Activated T-helper 1 cell treated with anti-CD3 and anti-CD28 coated beads, Interleukin-2, amount 50 U/mL, for 16 hours (primary cell): ENCODE measurements at places on chromosomes 5 and 9.
A peak's percentile ranks its signal among the peaks of the same experiment; 100 is the strongest.

DNA sequence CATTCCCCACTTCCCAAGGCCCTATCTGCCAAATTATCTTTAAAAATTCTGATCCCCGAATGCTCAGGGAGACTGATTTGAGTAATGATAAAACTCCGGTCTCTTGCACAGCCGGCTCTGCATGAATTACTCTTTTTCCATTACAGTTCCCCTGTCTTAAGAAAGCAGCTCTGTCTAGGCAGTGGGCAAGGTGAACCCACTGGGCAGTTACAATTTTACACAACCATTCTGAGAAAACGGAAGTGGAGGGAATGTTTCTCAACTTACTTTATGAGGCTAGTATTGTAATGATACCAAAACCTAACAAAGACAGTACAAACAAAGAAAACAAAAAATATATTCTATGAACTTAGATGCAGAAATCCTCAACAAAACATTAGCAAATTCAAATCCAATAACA lies 100.0 kb downstream of the MCTP1 start:
- DNase-seq, result no peak

GRCh38 chr5:65854925-65855324 lies 71.5 kb upstream of the ERBIN start:
- DNase-seq, result no peak

GRCh38 chr9:10026443-10026984 lies 586.3 kb downstream of the PTPRD start:
- no peak for DNase-seq

DNA sequence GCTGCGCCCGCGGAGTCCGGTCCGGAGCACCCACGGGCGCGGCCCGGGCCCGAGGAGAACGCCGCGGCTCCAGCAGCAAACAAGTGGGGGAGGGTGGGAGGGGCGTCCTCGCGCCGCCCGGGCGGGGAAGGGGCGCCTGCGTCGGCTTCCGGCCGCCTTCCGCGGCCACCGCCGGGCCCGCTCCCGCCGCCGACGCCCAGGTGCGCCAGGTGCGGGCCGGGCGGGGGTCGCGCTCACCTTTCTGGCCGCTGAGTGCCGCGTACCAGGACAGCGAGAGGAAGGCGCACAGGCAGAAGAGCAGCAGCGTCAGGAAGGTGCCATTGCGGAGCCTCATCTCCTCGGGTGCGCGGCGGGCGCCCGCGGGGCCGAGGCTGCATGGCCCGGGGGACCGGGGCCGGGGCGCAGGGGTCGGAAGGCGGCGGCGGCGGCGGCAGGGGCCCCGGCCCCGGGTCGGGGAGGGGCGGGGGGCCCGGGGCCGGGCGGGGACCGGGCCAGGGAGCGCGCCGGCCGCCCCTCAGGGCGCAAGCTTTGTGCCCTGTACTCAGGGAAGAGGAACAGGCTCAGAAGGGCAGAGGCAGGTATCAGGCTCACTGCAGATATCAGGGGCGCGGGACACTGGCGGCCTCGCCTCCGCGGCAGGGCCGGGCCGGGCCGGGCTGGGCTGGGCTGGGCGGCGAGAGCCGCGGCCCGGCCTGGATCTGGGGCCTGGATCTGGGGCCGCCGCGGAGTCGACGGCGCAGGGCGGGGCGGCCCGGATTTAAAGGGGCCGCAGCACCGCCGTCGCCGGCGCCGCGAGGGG lies at the start of gene MGAT4B:
TSS of gene MGAT4B (minus strand) at position 617 of the 799 bp plus-strand sequence. CDS start at position 334, 283 bp downstream.
- DNase-seq, result peak; percentile 37

- DNase-seq, result no peak
Observed at GRCh38 chr5:148633067-148633377, 21.3 kb downstream of the HTR4 start.

DNA sequence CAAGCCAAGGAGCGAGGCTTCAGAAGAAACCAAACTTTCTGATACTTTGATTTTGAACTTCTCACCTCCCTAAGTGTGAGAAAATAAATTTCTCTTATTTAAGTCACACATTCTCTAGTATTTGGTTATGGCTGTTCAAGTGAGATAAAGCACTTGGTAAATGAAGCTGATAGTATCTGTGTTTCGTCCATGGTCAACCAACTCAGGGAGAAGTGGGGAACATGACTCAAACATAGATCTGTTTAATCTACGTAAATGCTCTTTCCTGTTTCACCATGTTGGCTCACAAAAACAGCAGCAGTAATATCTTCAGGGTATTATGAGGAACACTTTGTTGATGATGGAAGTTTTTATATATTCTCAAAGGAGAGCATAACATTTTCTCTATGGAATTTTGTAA lies 2167.2 kb upstream of the C9orf72 start:
- DNase-seq, result no peak

DNA sequence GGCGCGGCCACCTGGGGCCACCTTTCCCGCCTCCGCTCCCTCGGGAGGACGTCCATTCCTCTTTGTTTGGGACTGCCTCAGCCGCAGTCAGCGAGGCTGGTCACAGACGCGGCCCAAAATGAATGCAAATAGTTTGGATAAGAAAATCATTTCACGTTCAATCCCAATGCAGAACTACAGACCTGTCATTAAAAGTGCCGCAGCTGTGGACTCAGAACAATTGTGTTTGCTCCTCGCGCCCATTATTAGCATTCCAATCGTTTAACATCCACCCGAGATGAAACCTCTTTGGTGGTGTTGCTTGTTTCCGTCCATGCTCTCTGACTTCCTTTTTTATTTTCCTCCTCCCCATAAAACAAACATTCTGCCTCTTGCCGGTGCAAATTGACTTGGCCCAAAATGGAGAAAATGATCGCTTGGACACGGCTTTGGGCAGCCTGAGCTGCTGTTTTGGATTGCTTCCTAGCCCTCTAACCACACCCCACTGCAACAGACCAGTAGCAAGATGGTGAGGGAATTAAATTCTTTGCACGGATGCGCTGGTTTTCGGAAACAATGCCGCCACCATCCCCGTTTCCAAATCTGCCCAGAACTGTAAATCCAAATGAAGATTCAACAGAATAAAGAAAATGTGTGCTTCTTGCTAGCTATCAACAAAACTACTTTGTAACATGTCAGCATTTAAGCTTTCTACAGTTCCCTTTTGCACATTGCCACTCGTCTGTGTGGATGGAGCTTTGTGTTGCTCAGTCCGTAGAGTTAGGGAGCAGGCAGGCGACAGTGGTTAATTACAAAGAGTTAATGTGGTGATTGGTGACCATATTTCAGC lies 784 bp downstream of the NLN start:
- DNase-seq, result no peak

DNA sequence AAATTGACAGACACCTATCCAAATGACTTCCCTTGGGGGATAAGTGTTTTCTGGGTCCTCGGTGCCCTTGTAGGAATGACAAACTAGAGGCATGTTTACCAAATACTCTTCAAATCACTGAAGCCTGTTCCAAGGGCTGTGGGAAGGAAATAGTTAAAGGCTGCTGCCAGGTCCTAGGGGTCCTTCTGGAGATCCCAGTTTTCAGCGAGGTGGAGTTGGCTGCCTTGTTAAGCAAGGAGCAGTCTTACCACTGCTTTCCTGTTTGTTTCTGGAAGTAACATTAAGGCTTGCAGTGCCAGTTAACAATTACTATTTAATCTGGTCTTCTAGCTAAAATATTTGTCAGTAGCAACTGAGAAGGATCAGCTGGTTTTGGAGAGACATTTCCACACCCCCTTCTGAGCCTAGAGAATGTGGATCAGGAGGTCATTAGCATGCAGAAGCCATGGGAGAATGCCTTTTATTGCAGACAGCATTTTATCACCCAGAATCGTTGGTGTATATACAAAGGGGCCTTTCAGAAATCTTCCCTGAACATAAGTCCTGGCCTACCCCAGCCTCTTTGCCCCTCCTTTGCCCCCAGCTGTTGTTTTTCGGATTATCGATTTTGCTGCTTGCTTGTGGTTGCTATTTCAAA lies 238.8 kb downstream of the DMAC1 start:
- DNase-seq, result no peak

GRCh38 chr5:107247427-107247826 lies 423.3 kb downstream of the EFNA5 start:
- DNase-seq, result no peak

DNA sequence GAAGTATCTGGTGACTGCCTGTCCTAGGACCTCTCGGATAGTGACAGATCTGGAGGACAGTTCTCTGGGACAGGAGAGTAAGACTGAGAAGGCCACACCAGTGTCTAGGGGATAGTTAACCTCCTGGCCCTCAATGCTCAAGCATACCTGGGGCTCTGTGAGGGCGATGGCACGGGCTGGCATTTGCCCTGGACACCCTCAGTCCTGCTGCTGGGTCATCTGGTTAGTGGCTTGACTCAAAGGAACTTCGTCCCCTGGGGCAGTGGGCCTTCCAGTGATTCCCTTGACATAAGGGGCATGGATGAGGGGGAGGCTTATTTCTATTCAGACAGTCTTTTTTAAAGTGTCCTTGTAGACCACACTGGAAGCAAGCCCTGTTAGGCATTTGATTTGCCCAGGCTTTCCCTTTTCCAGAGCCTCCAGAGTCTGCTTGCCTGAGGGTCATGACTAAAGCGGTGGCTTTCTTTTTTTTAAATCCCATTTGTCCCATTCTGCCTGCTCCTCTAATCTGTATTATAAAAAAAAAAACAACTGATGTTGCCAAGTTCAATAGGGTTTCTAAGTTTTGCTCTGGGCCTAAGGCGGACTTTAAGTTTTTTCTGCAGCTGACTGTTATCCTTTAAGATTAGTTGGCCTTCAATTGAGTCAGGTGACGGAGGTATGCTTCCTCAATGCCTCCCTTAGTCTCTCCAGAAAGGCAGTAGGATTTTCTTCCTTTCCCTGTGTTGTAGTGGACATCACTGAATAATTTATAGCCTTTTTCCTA lies 2083.5 kb upstream of the C9orf72 start:
- DNase-seq, result no peak

DNA sequence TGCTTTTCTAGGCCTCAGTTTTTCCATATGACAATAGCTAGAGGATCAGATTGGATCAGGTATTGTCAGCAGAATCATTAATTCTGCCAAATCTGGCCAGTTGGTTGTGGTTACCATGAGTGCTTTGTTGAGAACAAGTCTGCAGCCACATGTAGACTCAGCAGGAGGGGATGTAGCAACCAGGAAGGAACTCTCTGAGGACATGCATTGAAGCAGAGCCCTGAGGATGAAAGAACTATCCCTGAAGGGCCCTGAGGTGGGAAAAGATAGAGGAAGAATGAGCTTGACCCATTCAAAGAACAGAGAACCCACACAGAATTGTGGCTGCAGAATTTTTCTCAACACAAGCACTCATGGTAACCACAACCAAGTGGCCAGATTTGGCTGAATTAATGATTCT lies 60.1 kb upstream of the AFAP1L1 start:
- DNase-seq, result no peak

DNA sequence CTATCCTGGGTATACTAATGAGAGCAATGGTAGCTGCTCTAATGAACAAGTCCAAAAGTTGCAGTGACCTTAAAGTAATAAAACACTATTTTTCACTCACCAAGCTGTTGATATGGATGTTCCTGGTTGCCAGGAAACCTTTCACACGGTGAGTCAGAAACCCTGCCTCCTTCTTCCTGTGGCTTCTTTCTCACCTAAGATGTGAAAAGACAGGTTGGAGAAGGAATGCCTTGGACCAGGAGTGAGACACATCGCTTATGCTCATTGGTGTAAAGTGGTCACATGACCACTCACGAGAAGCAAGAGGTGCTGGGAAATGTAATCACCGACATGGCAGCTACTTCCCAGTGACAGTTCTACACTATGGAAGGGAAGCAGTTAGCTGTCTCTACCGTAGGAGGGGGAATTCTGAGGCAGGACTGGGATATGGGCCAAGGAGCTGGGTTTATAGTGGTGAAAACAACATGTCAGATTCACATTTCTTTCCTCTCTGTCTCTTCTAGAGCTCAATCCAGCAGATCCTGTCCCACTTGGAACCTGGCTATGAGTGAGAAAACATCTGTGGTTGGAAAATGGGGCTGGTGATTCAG lies 320.4 kb upstream of the KLF4 start:
- no peak for DNase-seq

DNA sequence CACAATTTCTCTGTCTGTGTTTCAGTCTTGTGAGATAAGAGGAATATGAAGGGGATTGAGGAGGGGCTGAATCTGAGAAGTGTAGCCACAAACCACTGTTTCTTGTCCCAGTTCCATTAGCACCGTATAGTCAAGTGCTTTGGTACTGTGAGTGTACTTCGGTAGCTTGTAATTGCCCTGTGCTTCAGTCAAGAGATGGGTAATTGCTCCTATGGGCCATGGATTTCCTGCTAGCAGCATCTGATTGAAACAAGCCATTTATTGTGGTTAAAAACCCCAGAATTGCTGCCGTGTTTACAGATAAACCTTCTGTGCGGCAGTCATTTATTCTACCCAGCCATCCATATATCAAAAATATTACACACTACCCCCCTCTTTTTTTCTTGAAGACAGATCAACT lies 98.6 kb downstream of the MAT2B start:
- DNase-seq, result no peak
